ENCODE measurements at places on chromosomes 1 and 21.

GRCh38 chr1:213623064-213623581 is 364.6 kb upstream of the PROX1 start:
- no peak for DNase-seq

DNA sequence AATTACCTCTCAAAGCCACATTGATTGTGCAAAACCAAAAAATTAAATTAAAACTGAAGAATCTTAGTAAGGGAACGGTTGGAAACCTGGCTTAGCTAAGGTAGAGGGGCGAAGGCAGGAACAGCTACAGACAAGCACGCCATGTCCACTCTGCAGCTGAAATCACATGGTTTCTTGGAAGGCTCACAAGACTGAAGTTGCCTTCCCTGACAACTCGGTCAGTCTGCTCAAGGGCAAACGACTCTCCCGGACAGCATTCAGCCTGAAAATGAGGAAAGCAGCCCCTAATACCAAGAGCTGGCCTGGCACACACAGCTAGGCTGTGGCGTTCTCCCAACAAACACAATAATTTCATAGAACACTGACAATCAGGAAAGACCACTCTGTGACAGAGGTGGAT is 22.7 kb upstream of the BECN2 start:
- no peak for DNase-seq

- DNase-seq = no peak
Observed at GRCh38 chr1:225885336-225885735, 3.2 kb upstream of the TMEM63A start.

GRCh38 chr1:161017756-161018630 is 3.0 kb downstream of the F11R start:
- DNase-seq = no peak

DNA sequence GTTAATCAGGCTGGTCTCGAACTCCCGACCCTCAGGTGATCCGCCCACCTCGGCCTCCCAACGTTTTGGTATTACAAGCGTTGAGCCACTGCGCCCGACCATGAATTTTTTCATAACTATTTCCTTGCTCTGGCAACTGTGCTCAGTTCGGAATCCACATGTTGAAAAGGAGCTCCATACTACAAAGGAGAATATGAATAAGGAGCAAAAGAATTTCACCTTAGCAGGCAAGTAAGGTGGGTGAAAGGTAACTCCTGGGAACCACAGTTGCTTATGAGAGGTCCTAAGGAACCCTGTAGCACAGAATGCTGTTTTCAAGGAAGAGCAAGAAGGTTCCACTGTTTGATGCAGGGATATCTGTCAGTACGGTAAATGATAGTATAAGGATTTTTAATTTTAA is 29.9 kb upstream of the NADK start:
- DNase-seq = no peak

- DNase-seq = no peak
Observed at GRCh38 chr21:36027347-36027746, 33.0 kb downstream of the SETD4 start.

GRCh38 chr21:42414928-42415769 is 11.4 kb downstream of the UBASH3A start:
- DNase-seq = no peak

GRCh38 chr1:100443811-100444571 is 91.7 kb downstream of the CDC14A start:
- DNase-seq = no peak

GRCh38 chr1:156075162-156075561 is 7.1 kb downstream of the MEX3A start:
- DNase-seq = no peak

DNA sequence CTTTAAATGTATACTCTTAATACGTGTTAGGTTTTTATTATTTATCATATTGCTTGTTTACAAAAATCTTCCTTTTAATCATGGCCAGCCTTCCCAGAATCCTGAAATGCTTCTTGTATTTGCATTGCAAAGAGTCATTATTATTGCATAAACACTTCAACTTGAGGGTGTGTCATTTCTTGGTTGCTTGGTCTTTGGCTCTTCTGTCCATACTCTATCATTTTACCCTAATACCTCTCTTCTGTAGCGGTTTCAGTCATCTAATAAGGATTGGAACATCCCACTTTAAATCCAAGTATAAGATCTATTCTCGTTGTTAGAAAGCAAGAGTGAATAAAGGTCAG is 200.6 kb upstream of the CACYBP start:
- DNase-seq = no peak

DNA sequence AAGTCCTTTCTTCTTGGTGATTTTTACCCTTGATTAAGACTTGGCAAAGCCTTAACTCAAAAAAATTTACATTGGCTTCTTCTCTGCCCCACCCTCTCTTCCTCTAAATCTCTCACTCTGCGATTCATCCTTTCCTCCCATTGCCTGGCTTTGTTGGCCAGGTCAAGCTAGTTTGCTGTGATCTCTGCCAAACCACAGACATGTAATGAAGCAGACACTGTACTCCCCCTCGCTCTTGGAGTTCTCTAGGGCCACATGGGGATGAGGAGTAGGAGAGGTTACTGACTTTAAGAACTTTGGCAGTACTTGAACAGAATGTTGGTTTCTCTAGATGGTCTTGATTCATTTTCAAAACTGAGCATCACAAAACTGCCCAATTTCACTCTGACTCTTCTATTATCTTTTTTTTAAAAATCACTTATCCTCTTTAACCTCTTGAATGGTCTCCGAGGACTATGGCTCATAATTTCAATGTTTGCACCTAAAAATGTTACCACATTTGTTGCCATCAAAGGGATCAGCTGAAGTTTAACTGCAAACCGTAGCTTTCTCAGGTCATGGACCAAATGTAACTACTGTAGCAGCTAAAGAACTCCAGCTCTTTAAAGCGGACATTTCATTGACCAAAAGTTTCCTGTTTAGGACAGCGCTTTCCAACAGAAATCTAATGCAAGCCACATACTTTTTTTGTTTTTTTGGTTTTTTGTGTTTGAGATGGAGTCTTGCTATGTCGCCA is 62.7 kb upstream of the IPO9 start:
- peak; percentile 92 for DNase-seq

GRCh38 chr1:181184621-181185020 is 96.1 kb downstream of the IER5 start:
- no peak for DNase-seq

GRCh38 chr1:186220911-186221310 is 154.1 kb downstream of the TPR start:
- DNase-seq = no peak

- no peak for DNase-seq
Observed at GRCh38 chr1:7019510-7019909, 234.3 kb downstream of the CAMTA1 start.

DNA sequence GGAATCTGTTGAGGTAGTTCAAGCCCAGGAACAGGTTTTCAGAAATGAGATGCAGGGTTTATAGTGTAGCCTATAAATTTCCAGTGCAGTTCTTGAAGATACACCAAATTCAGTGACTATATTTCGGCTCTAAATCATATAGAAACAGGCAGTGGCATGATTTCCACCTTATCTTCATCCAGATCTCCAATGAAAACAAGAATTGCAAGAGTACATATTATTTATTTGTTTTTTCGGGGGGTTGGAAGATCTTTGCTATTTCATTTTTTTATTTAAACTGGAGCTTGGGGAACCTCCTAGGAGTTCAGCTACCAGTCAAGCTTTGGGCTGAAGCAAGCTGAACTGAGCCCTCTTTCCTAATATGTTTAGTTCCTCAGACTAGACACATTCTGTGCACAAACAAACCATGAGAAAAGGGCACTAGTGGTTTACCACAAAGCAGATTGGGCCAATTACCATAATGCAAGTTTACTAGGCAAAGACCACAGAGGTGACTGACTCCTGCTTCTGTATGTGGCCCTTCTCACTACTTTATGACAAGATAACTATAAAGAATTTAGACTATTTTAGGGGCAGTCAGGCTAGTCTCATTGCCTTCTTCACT is 68.5 kb downstream of the RGS2 start:
- DNase-seq = no peak

GRCh38 chr1:56199061-56199460 is 380.3 kb downstream of the PLPP3 start:
- no peak for DNase-seq

DNA sequence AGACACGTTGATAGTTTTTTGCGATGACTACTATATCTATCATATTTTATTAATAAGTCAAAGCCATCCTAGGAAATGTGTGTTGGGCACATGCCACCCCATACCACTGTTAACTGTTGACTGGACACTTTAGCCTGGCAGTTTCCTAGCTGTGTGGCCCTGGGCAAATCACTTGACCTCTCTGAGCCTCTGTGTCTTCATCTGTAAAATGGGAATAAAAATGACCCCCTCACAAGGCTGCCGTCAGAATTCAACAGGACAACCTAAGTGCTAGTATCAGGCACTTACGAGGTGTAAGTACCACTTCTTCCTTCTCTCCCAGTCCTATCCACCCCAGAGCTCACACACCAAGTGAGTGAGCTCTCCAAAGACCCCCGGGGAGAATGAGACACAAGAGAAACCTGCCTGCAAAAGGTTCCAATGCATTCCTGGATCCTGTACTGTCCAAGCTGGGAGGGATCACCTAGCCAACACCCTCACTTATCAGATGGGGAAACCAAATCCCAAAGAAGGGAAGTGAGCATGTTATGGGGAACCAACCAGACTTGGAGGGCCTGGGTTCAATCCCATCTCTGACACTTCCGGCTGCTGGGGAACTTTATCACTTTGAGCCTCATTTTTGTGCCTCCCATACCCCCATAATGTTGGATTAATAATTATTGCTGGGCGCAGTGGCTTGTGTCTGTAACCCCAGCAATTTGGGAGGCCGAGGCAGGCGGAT is 24.9 kb downstream of the HSPG2 start:
- no peak for DNase-seq

DNA sequence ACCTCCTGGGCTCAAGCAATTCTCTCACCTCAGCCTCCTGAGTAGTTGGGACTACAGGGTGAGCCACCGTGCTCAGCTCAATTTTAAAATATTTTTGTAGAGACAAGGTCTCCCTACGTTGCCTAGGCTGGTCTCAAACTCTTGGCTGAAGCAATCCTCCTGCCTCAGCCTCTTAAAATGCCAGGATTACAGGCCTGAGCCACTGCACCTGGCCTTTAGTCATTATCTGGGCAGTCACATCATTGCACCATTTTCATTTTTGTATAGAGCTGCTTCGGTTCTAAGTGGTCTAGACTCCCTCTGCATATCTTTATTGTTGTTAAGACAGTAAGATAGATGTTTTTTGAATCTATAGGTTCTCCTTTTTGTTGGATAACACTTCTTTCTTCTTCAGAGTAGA is 39.9 kb downstream of the ATF3 start:
- no peak for DNase-seq

DNA sequence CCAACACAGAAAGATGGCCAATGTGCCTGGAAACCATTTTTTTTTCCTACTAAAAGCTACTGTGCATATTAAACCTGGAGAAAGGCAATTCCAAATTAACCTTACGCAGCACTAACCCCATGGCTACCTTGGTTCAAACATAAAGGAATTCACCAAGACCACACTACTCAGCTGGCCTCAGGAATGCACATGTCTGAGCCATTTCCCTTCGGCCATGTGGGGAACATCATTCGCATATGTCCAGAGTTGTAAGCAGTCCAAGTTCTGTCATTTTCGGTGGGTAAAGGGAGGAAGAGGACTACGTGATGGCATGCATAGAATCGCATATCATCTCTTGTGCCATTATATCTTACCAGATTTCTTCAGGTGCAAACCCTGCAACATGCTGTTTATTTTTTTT is 175.4 kb downstream of the NTMT2 start:
- no peak for DNase-seq

GRCh38 chr1:58813361-58813760 is 29.5 kb upstream of the JUN start:
- DNase-seq = no peak

- no peak for DNase-seq
Observed at GRCh38 chr1:219965285-219966070, 37.1 kb upstream of the SLC30A10 start.

GRCh38 chr1:19251305-19252196 is at the start of the genes EMC1 and MRTO4:
TSS of gene EMC1 (minus strand) at chr1:19251524. CDS start at chr1:19251509, 15 bp downstream.
TSS of gene MRTO4 (plus strand) at chr1:19251805. CDS start at chr1:19251836, 31 bp downstream.
- peak; percentile 57 for DNase-seq

GRCh38 chr1:91846007-91846638 is 39.8 kb downstream of the TGFBR3 start:
- no peak for DNase-seq

DNA sequence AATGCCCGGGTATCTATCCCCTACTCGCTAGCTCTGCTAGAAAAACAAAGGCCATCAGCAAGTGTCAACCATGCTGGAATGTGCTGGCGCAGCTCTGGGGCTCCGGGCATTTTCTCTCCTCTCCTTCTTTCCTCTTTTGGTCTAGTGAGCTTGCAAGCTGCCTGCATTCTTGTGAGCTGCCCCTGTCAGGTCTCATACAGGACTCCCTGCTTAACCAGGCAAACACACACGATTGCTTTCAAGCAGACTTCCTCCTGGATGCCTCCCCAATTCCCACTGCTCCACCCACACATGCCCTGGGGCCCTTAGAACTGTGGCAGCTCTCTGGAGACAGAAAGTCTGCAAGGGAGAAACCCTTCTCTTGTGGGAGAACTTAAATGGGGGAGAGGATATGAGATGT is 35.7 kb upstream of the SUCO start:
- DNase-seq = peak; percentile 14

- DNase-seq = no peak
Observed at GRCh38 chr1:97382206-97382605, 538.6 kb downstream of the DPYD start.

DNA sequence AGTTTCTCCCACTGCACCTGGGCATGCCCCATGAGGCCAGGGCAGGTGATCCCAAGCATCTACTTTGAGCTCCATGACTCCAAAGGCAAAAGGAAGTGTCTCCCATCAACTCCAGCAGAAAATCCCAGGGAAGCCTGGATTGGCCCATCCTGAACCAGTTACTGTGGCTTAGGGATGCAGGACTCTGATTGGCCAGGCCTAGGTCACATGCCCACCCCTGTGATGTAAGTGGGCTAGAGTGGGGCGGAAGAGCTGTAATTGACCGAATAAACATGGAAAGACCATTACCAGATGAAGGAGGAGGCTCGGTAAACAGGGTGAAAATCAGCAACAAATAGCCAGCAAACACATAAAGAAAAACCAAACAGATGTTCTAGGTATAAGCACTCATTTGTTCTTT is 45.2 kb downstream of the MATN1 start:
- no peak for DNase-seq

GRCh38 chr1:207968521-207969009 is 57.6 kb upstream of the CD34 start:
- DNase-seq = no peak

- no peak for DNase-seq
Observed at GRCh38 chr1:182032251-182032650, 29.3 kb downstream of the ZNF648 start.

- DNase-seq = no peak
Observed at GRCh38 chr1:100321506-100321905, 30.8 kb upstream of the CDC14A start.

DNA sequence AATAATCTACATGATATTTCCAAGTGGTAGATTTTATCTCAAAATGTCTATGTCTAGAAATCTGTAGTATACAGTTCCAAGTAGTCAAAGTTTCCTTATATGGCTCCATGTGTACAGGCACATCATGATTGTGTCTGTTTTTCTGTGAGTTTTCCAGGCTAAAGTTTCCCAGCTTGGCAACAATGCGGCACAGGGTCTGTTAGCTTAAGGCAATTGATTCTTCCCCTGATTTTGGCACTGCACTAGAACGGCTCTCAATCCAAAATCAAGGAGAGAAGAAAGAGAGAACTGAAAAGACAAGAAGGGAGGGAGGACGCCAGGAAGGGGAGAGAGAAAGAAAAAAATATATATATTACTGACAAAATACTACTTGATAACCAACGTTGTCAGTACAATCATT is 193.9 kb upstream of the SNX7 start:
- no peak for DNase-seq
